Adipocyte (in vitro differentiated cells): ENCODE measurements at places on chromosomes 7 and 10.
A peak's percentile ranks its signal among the peaks of the same experiment; 100 is the strongest.

DNA sequence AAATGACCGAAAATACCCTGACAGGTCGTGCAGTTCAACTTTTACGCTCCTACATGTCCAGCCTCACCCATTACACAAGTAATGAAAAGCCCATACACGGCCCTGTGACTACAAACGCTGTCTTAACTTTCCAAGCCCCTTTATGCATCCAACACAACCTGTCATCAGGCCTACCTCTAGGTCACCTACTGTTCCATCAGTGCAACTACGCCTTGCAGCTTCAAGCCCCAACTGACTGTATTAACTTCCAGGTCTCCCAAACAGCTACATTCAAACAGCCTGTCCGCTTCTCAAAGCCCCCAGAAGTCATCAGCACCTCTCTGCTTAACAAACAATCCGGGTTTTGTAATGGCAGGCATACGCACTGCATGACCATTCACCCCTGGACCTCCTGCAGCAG is 19.2 kb downstream of the ZNF107 start:
- no peak for DNase-seq

GRCh38 chr10:9024210-9024609 is 969.7 kb downstream of the GATA3 start:
- no peak for DNase-seq

DNA sequence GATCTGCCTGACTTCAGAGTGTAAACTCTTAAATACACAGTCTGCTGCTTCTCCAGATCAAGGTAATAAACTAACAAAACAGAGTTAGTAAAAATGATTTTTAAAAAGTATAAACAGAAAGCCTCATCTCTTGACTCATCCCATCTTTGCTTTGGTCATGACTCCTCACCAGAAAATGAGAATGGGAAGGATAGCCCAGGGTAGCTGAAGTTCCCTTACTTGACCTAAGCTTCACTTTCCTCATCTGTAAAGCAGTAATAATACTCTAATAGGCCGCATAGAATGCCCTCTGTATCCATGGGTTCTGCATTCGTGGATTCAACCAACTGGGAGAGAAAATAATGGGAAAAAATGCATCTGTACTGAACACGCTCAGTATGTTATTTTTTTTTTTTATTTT is 11.3 kb upstream of the SLC25A28 start:
- peak; percentile 37 for DNase-seq

- no peak for DNase-seq
Observed at GRCh38 chr7:156578978-156579430, 61.6 kb upstream of the RNF32 start.

- DNase-seq, result no peak
Observed at GRCh38 chr7:24964191-24964590, 15.8 kb downstream of the OSBPL3 start.

GRCh38 chr10:117391436-117392205 is 16.4 kb upstream of the PDZD8 start:
- DNase-seq, result no peak

GRCh38 chr7:26151650-26151952 is 397 bp upstream of the NFE2L3 start:
- DNase-seq, result no peak

GRCh38 chr10:28569506-28570159 is 36.7 kb downstream of the WAC start:
- peak; percentile 55 for DNase-seq

GRCh38 chr10:49118430-49119074 is 3.2 kb upstream of the VSTM4 start:
- DNase-seq, result no peak

GRCh38 chr7:94434042-94434441 is 39.3 kb downstream of the COL1A2 start:
- peak; percentile 31 for DNase-seq

- DNase-seq, result no peak
Observed at GRCh38 chr7:148975896-148976295, 52.4 kb downstream of the PDIA4 start.

- DNase-seq, result no peak
Observed at GRCh38 chr7:12013983-12014382, 182.0 kb upstream of the THSD7A start.

- DNase-seq, result peak; percentile 72
Observed at GRCh38 chr7:94286111-94286510, 108.6 kb upstream of the COL1A2 start.

GRCh38 chr7:24440892-24441291 is 132.4 kb upstream of the PALS2 start:
- DNase-seq, result no peak

GRCh38 chr10:103889121-103889720 is 28.8 kb downstream of the STN1 start:
- DNase-seq, result no peak

- no peak for DNase-seq
Observed at GRCh38 chr7:141203177-141203576, 129.3 kb downstream of the TMEM178B start.

GRCh38 chr10:50552771-50553535 is 70.8 kb downstream of the SGMS1 start:
- peak; percentile 63 for DNase-seq

- DNase-seq, result peak; percentile 85
Observed at GRCh38 chr10:79434821-79435251, 10.6 kb downstream of the ZCCHC24 start.

- DNase-seq, result peak; percentile 78
Observed at GRCh38 chr10:97861097-97861750, 11.6 kb downstream of the GOLGA7B start.

GRCh38 chr10:27558612-27559020 is 54.5 kb downstream of the RAB18 start:
- peak; percentile 89 for DNase-seq
